ENCODE measurements at places on chromosomes 3 and 15.

- no peak for DNase-seq
Measured at GRCh38 chr3:9168241-9168741, 81.2 kb downstream of the SRGAP3 start.

- DNase-seq: peak; percentile 79
Measured at GRCh38 chr15:33994005-33994615, 25.8 kb downstream of the CHRM5 start.

DNA sequence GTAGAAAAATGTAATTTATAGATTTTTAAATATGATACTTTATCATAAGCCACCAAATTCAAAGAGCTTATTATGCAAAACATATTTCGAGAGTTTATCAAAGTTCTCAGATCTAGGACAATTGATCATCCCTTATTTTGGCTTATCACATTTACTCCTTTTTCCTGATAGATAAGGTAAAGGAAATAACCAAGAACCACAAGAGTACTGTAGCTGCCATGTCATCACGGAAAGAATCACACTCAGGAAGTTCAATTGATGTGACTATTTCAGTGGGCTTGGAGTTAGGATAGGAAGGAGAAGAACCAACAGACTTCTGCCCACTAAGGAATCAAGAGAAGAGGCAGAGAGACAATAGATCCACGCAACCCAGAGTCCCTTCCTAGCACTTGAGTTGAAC is 142.7 kb upstream of the TMCO5A start:
- no peak for DNase-seq

DNA sequence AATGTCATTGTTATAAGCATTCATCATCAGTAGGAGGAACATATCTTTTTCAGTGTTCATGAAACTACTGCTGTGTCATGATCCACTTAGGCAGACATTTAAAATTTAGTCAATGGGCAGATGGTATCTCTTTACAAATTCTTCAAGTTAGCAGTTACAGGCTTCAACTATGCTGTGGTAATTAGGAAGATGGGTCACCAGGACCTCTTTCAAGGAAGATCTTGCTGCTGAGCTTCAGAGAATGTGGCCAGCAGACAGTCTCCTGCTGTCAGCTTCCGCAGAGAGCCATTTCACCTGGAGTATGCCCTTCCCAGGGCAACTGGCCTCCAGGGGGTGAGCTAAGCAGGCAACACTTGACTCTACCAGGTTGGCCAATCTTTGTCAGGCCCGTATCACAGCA is 19.4 kb downstream of the IFT57 start:
- DNase-seq: no peak

- peak; percentile 69 for DNase-seq
Measured at GRCh38 chr3:188365988-188366698, 212.2 kb downstream of the LPP start.

GRCh38 chr3:59704292-59704691 is 654.5 kb upstream of the CFAP20DC start:
- DNase-seq: no peak

- no peak for DNase-seq
Measured at GRCh38 chr15:38818157-38818790, 253.7 kb upstream of the RASGRP1 start.

- no peak for DNase-seq
Measured at GRCh38 chr3:89525609-89526008, 418.2 kb downstream of the EPHA3 start.

- DNase-seq: peak; percentile 87
Measured at GRCh38 chr15:95442107-95442719, 888.3 kb upstream of the NR2F2 start.

DNA sequence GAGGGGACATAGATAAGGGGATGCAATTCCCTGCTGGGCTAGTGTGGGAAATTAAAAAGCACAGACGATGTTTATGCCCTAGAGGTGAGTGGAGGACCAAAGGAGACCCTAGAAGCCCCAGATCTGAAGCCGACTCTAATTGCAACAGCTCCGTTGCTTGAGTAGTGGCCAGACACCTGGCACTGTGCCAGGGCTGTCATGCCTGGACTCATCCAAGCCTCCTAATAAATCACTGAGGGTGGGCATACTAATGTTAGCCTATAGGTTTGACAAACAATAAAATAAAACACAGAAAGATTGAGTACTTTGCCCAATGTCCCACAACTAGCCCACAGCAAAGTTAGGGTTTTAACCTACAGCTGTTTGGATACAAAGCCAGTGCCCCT is 25.4 kb upstream of the MRPS22 start:
- peak; percentile 34 for DNase-seq

DNA sequence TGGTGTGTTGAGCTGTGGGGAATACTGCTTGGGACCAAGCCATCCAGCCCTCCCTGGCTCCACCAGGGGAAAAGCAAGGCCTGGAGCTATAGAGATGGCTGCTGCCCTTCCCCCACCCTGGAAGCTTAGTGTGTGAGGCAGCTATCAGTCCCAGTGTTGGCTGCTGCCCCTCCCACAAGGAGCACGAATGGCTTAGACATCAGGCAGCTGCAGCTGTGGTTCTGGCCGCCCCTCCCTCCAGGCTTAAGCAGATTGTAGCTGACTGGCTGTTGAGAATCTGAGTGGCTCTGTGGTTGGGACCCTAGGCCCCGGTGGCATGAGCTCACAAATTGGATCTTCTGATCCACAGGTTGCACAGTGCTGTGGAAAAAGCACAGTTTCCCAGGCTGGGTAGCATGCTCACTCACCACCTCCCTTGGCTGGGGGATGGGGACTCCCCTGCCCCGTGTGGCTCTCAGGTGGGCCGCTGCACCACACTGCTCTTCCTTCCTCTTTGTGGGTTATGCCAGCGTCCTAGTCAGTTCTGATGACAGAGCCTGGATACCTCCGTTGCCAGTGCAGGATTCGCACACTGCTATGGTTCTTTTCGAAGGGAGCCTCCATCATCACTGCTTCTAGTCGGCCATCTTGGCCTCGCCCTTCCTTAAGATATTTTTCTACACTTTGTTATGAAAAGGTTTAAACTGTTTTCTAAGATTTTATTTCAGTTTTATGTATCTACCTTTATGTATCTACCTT is 21.2 kb upstream of the SUCNR1 start:
- no peak for DNase-seq

- no peak for DNase-seq
Measured at GRCh38 chr3:95567346-95567745, 1247.0 kb upstream of the EPHA6 start.

DNA sequence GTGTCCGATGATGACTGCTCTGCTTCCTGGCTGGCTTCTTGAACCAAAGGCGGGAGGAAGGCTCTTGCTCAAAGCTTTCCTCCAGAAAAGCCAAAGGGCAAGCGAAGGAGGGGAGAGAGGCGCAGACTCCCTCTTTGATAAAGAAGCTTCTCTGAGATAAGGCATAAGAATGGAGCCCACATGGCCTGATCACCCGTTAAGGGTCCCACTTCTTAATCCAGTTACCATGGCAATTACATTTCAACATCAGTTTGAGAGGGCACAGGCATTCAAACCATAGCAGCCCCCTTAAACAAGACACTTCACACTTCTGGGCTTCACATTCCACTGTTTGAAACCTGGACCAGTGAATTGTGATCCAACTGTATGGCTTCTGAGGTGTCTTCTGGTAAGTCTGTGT is 8.0 kb downstream of the ABHD17C start:
- DNase-seq: no peak

DNA sequence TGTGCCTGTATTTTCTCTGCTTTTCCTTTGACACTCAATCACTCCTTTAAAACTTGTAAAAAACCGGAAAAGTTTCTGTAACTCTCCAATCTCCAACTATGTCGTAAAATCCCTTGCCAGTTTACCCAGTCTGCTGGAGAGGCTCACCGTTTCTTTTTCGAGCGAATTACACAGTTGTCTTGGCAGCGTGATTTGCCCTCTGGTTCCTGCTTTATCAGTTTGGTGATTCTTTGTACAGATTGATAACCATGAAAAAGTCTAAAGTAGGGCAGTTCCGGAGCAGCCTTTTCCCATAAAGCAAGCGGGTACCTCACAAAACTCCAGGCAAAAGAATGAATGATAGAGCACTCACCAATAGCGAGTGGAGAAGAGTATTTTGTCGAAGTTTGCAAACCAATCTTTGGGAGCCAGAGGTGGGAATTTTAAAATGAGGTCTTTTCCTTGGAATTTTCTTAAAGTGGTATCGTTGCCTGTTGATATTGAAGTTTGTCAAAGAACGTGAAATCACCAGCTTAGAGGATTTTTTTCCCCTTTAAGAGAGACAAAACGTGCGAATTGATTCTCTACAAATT is at the start of gene TTC23:
TSS of gene TTC23 (minus strand) at position 312 of the 572 bp plus-strand sequence. CDS start 20,869 bp downstream, outside the sequence.
- DNase-seq: peak; percentile 91

DNA sequence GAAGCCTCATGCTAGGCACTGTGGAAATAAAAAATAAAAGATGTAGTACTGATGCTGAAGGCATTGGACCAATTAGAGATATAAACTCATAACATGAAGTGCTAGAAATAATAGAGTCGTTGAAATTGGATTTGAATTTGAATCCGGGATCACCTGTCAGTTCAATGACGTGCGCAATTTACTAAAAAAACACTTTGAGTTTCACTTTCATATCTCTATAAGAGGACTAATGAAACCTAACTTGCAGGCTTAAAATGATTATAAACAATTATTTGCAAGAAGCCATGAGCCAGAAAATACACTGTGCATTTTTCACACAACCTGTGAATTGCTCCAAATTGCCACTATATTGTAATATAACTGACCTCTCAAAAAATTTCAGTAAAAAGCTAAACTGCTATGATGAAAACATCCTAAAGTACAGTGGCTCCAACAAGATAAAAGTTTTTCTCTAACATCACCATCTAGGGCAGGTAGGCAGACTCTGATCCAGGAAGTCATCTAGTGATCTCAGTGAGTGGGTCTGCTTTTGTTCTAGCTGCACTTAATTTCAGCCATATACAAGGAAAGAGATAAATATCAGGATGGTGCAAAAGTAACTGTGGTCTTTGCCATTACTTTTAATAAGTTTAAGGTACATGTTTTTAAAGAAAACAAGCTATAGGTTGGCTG is 440.2 kb downstream of the CNTN6 start:
- DNase-seq: no peak

All from choroid plexus epithelial cell (primary cell).